ENCODE measurements at places on chromosomes 5 and 9.

DNA sequence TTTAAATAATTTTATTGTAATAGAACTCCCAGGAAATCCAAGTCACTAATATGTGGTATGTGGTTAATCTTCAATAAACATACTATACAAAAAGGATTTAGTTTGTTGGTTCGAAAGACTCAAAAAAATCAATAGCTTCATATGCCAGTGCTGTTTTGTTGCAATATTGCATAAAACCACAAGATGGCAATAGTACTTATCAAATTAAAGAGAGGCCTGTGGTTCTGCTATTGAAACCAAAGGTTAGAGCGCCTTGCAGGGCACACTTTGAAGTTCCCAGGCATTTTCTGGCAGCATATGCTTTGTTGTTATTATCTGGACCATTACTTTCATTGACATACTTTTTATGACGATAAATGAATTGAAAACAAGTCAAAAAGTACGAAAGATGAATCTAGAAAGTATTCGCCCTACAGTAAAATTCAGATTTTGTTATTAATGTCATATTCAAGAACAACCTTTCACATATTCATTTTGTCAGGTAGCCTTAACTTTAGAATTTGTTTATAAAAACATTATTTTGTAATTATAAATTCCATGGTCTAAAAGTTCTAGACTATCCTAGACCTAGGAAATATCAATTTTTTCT lies 316.3 kb downstream of the MCTP1 start:
- DNase-seq, result no peak

DNA sequence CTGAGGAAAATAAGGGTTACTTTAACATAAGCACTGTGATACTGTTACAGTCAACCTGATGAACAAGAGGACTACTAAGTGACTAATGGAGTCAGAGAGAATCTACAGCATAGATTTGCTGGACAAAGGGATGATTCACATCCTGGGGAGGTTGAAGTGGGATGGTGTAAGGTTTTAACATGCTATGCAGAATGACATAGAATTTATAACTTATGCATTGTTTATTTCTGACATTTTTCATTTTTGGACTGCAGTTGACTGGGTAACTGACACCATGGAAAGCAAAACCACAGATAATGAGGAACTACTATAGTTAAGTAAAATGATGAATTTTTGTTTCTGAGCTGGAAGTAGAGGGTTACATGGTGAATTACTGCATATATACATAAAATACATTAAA lies 389.2 kb downstream of the MAT2B start:
- no peak for DNase-seq

GRCh38 chr5:55306641-55307382 lies 682 bp downstream of the DHX29 start:
- no peak for DNase-seq

- no peak for DNase-seq
Observed at GRCh38 chr5:72255237-72255636, 64.8 kb downstream of the MRPS27 start.

- no peak for DNase-seq
Observed at GRCh38 chr5:134188092-134188491, 11.3 kb upstream of the SKP1 start.

GRCh38 chr5:43772764-43773477 lies 169.9 kb downstream of the NNT start:
- DNase-seq, result no peak

GRCh38 chr5:151068433-151069197 lies 12.2 kb downstream of the TNIP1 start:
- no peak for DNase-seq

GRCh38 chr5:141753143-141753970 lies 71.3 kb upstream of the ARAP3 start:
- no peak for DNase-seq

- DNase-seq, result no peak
Observed at GRCh38 chr9:76022317-76022716, 131.8 kb downstream of the PCSK5 start.

DNA sequence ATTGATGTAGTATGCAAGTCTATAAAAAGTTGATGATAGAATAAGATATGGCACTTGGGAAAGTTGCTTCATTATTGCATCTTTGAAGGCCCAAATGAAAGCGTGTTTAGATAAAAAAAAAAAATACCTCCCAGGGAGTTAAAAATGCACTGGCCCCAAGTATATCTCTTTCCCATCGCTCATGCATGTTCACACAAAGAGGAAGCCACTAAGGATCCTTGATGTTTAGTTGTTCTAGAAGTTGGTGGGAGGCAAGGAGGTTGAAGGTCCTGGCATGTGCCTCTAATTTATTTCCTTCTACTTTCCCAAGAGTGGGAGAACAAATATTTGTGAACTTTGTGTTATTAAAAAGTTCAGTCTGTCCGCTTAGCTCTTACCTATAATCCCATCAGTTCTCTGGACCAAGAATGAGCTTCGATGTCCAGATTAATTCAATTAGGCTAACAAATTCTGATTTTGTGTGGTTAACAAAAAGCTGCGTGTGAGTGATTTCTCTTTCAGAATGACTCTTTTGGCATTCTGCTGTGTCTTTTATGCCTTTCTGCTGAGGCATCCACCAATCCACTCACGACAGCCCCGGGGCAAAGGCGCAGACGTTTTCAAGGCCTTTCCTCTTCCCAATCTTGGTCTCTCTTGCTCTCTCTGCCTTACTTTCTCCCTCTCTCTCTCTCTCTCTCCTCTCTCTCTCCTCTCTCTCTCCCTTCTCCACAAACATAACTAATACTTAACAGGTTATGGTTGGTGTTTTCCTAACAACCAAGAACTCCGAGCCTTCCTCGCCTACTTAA lies 135.1 kb upstream of the ERCC6L2 start:
- no peak for DNase-seq

- DNase-seq, result no peak
Observed at GRCh38 chr9:37769306-37769705, 15.6 kb downstream of the EXOSC3 start.

- no peak for DNase-seq
Observed at GRCh38 chr9:95465115-95465514, 51.7 kb downstream of the PTCH1 start.

GRCh38 chr9:23011669-23012068 lies 565.0 kb downstream of the DMRTA1 start:
- DNase-seq, result no peak

GRCh38 chr5:53416144-53416738 lies 64.2 kb upstream of the FST start:
- DNase-seq, result no peak

DNA sequence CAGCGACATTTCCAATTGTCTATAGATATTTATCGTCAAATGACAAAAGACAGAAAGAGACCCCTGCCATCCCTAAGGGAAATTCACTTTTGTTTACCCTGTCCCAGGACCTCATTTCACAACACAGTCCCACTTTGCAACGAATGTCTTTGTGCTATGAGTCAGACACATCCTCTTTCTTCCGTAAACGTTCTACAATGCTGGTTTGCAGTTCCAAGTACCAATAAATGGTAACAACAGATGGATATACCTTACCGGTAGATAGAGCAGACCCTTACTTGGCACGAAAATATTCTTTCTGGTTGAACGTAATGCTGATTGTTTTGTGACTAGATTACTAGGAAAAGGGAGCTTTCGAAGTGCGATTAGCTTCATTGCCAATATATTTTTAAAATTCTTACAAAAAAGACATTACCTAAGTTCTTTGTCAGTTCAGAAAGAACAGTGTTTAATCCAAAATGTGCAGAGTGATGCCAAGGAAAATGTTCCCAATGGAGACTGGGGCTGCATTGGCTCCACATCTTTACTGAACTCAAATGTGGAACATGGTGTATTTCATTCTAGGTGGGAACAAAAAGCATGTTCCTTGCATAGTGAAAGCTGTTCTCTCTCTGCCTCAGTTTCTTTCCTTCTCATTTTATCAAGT lies 202.5 kb upstream of the SLC27A6 start:
- no peak for DNase-seq

DNA sequence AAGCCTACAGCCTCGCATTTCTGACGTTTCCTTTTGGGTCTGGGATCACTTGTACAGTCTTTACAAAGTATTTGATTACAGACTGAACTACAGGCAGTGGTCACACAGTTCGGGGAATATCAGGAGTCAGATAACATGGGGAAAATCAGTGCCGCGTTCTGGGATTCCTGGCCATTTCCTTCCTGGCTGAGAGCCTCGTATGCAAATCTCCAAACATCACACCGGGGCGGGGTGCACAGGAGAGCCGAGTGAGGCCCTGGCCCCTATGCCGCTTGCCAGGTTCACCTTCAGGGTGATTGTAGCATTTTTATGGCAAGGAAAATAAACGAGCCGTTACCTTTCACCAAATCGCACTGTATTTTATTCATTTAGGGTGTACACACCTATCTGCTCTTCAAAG lies 29.6 kb upstream of the SLC9A3 start:
- no peak for DNase-seq

- no peak for DNase-seq
Observed at GRCh38 chr9:14221558-14221957, 92.4 kb downstream of the NFIB start.

DNA sequence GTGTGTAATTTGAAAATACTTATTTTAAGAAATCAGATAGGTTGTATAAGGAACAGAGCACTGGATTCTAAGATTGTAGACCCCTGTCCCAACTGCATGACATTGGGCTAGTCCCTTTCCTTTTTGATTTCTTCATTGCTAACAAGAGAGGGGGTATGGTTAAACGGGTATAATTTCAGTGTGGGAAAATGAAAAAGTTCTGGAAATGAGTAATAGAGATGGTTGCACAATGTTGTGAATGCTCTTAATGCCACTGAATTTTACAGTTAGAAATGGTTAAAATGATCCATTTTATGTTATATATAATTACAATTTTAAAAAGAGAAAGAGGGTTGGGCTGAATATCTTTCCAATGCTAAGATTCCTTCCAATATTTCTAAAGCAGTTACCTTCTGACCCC lies 103.3 kb upstream of the LHFPL2 start:
- DNase-seq, result no peak

GRCh38 chr5:155254399-155254798 lies 240.8 kb downstream of the KIF4B start:
- DNase-seq, result no peak

GRCh38 chr9:123027517-123027916 lies 6.0 kb upstream of the GPR21 start:
- no peak for DNase-seq

DNA sequence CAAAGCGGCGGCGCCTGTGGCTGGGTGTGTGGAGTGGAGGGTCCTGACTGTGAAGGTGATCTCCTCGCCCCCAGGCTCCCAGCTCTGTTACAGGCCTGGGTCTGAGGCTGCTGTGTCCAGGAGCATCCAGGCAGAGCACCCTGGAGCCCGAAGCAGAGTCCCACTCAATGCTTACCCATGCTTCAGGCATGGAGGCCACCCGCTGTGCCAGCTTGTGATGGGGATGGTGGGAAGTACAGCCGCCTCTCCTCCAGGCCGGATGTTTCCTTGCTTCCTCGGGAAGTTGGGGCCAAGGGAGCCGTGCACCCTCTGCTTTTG lies 255.9 kb upstream of the IRX1 start:
- DNase-seq, result no peak

DNA sequence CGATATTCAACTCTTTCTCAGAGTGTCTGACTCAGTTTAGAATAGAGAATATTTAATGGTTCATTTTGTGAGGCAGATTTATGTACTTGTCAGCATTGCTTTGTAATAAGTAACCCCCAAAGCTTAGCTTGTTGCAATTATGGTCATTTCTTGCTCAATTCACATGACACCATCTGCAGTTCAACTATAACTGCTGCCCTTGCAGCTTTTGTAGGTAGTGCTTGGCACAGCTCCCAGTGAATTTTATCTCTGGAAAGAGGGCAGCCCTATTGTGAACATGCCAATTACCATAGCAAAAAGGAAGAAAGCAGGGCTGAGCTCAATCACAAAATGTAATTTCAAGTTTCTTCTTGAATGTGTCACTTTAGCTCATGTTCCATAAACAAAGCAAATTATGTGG lies 1587.7 kb upstream of the ACO1 start:
- no peak for DNase-seq

Data from cerebellar nuclear complex (tissue), 1 donor.